Lung (tissue), 17 donors: ENCODE measurements at places on chromosomes 7 and 10. TPM values are rescaled to one million over a fixed set of nuclear protein-coding genes. Genes with fewer than 3 reads are reported as not detected.

- DNase-seq = no peak
These were observed 499.1 kb downstream of the ACTR3B start for GRCh38 chr7:153258686-153259085.

GRCh38 chr7:152541892-152542291 lies 106.1 kb upstream of the KMT2C start:
- DNase-seq = no peak

DNA sequence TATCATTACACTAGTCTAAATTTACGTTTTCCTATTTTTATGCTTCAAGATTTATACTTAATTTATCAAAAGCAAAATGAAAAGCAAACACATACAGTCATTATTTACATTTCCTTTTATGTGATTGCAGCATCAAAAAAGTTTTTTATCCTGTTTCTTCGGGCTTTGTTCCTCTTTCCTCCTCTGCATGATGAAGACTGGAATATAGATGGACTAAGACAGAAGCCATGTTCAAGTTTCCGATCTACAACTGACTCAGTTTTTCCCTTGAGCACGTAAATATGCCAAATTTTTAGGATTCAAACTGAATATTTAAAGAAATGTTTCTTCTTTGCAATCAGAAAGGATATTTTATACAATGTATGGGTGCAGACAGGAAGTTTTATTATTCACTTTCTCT lies 273.5 kb upstream of the DGKB start:
- DNase-seq = peak; percentile 8

The DYNC1I1 gene
- total RNA-seq = 2.1 TPM

GRCh38 chr10:86688398-86688921 lies 20.1 kb downstream of the LDB3 start:
- peak; percentile 73 for DNase-seq

The THNSL1 gene
- total RNA-seq = 8.6 TPM

DNA sequence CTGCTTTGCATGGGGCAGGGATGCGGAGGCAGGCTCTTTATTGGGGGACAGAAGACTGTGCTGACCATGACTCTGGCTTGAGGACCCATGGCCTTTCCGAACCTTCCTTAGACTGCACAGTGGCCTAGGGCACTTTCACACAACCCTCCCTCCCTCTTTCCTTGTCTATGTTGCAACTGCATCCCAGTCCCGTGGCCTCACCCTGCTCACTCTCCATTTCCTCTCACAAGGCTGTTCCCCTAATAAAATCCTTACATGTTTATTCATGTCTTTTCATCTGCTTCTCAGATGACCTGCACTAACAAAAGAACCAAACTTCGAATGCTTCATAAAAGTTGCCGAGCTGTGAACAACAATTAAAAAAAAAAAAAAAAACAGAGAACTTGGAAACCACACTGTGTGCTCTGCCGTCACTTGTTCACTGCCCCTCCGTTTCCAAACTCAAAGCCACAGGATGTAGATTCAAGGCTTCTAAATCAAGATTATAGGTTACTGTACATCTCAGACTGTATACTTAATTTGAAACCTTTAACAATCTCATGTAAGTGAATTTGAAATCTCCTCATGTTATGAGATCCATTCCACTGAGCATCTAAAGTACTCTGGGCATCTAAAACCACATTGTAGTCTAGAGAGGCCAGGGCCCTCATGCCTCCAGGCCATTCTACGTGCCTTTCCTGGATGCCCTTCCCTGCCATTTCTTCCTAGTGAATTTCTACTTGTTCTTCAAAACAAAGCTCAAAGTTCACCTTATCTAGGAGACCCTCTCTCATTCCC lies 265.9 kb downstream of the SNX13 start:
- no peak for DNase-seq

GRCh38 chr10:5504146-5505072 lies 5.0 kb upstream of the CALML5 start:
- DNase-seq = no peak

The SPDYE6 gene
- total RNA-seq = not detected
